ENCODE measurements at places on chromosomes 4 and X.

GRCh38 chr4:108589961-108590360, 30.4 kb upstream of the RPL34 start:
- DNase-seq = no peak

DNA sequence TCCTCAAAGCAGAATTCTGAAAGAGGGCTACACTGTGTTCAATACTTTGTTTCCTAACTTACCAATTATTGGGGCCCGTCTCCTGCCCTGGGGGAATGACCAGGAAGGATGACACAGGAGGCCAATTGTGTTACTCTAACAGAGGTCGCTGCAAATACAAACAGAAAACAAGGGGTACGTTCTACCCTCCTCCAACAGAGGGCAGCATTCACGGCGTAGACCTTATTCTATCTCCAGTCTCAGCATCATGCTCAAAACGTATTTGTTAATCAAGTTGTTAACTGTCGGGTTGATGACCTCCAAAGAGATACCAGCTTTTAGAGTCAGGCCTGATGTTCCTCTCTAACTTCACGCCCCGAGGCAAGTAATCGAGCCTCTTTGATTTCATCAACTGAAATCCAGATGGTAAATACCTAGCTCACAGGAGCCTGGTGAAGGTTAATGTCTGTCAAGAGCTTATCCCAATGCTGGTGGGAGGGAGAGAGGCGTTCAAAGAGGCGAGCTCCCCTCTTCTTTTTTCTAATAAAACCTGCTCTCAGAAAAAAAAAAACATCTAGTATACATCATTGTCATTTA, 181.0 kb upstream of the KCNIP4 start:
- DNase-seq = peak; percentile 47

GRCh38 chr4:10140866-10141759, 24.5 kb upstream of the WDR1 start:
- no peak for DNase-seq

DNA sequence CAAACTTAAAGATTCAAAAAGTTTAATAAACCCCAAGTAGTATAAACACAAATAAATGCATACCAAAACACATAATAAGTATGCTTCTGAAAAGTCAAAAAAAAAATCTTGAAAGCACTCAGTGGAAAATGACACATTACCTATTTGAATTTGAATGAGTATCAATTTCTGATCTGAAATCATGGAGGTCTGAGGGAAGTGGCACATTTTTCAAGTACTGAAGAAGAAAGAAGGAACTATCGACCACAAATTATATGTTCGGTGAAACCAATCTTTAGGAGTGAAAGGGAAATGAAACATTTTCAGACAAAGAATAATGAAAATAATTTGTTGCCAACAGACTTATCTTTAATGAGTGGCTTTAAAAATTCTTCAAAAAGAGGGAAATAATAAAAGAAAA, 12.1 kb upstream of the F9 start:
- no peak for DNase-seq

DNA sequence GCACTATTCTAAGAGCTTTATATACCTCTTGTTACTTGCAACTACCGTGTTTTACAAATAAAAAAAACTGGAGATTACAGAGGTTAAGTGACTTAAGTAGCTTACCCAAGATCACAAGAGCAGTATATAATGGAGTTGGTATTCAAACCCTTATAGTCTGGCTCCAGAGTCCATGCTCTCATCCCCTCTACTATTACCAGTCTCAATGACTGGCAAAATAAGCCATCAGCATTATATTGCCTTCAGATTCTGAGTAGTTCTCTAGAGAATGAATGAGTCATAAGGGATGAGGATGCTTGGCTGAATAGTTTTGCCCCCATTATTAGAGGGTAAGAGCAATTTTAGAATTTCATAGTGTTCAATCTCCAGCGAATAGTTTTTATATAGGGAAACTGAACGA, 170.1 kb upstream of the ATOH1 start:
- DNase-seq = no peak

GRCh38 chr4:183830438-183830985, 74.6 kb upstream of the STOX2 start:
- DNase-seq = no peak

- no peak for DNase-seq
Measured at GRCh38 chr4:1593458-1593857, 90.7 kb downstream of the FAM53A start.

Measured in choroid plexus epithelial cell (primary cell).